Left renal pelvis (tissue), 4 donors: ENCODE measurements at places on chromosomes 1 and 21. TPM values are rescaled to one million over a fixed set of nuclear protein-coding genes. Genes with fewer than 3 reads are reported as not detected.

DNA sequence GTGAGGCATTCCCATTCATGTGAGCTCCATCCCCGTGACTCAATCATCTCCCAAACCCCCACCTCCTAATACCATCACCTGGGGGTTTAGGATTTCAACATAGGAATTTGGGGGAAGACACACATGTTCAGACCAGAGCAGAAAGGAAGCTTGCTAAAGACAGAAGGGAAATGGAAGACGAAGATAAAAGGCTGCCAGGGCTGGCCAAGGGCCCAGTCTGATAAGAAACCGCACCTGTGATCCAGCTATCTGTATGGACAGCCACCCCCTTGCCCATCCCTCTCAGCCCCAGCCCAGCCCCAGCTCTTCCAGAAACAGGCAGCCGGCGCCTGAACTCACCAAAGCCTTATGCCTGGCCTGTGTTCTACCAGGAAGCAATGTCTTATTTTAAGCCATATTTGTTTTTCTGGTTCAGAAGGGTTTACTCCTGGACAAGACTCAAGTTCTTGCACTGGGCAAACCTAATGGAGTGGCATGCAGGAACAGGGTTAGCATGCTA, 198.4 kb upstream of the VAMP3 start:
- no peak for DNase-seq

GRCh38 chr1:194644528-194644927, 1458.1 kb upstream of the B3GALT2 start:
- DNase-seq, result no peak

DNA sequence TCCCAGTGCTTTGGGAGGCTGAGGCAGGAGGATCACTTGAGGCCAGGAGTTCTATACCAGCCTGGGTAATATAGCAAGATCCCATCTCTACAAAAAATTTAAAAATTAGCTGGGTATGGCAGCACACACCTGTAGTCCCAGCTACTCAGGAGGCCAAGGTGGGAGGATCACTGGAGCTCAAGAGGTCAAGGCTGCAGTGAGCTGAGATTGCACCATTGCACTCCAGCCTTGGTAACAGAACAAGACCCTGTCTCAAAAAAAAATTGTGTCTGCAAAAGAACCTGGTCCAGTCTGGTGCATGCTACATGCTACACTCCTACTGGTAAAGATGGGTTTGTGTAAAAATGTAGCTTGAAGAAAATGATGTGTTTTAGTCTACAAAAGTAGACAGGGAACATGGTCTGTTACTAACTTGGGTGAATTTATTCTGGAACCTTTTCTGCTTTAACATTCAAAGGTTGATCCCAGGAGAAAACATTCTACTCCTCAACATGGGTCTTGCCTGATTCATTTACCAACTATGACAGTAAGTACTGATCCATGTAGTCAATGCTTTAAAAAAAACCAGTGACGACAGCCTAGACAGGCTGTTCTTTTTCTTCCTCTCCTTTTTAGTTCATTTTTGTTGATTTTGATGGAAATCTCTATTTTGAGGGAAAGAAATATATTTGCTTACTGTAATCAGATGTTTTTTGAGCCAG, 32.7 kb upstream of the ENAH start:
- no peak for DNase-seq

DNA sequence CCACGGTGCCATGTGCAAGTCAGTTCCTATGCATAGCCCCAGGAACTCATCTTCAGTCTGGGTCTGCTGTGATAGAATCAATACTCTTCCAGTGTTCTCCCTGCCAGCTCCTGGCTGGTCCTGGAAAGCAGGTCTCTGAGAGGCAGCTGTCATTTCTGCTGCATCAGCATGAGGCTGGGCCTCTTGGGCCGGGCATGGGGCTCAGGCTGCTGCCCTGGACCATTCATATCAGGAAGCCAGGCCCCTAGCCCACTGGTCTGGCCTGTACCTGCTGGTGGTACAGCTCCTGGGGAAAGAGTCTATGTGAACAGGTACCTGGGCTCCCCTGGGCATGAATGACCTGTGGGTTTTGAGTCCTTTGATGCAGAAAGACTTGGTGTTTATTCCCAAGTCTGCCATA, 173.6 kb upstream of the CSF3R start:
- DNase-seq, result no peak

DNA sequence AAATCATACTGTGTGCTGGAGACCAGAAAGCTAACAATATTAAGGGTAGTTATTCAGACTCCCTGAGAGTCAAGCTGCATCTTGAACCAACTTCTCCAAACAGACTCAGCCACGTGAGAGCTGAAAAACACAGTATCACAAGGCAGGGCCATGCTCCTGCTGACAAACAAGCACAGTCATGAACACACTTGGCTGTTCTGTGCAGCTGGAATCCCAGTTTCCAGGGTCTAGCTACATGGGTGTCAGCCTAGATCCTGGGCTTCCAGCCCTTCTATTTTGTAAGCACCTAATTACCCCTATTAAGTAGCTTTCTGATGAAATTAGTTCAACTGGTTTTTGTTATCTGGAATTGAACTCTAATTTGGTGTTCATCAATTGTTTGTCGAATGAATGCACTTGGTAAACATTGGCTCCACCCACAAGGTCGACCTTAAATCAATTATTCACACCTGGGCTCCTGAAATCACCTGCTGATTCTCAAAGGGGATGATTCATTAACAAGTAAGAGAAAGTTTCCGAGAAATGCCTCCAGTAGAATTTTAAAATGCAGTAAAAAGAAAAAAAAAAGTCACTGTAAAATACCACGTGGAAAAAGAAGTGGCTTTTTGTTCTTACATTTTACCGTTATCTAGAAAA, 179.3 kb downstream of the ZC3H11B start:
- no peak for DNase-seq

DNA sequence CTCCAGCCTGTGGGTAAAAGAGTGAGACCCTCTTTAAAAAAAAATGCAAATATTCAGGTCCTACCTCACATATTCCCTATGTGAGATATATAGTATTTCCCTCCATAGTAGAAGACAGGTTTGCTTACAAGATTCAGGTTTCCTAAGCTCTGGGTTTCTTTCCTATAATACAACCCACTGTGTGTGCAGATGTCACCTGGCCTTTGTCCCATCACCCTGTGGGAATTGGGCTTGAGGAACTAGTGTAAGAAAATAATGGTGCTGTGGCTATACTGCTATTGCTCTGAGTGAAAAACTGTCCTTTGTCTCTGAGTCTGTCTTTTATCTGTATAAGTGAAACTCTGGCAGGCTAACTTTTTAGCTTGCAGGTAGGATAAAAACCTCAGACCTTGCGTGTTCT, 13.0 kb downstream of the C1orf146 start:
- no peak for DNase-seq

DNA sequence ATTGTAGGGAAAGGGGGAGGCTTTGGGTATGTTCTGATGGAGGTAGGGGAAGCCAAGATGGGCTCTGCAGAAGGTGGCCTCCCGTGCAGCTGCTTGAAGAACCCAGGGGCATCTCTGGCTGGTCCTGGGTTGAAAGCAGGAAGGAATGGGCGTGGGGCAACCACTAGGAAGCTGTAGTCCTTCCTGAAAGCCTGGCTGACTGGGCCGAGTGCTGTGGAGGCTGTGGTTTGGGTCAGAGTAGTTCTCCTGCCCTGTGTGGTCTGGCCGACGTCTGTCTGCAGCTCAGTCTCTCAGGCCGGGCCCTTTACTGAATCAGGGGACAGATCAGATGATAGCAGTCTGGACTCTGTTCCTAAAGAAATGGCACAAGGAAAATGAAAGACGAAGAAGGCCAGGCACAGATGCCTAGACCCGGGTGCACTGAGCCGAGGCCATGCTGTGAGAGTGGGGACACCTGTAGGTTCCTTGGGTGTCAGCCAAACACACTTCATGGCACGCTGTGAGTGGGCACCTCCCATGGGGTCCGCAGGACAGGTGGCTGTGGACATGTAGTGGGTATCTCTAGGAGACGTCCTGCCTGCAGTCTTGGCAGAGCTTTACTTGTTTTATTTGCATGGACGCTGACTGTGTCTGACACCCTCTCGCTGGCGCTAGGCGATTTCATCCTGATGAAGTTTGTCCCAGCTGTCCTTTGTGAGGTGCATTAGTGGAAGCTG, 87.0 kb downstream of the POFUT2 start:
- DNase-seq, result no peak

GRCh38 chr1:60942291-60942690, 140.1 kb upstream of the NFIA start:
- no peak for DNase-seq

DNA sequence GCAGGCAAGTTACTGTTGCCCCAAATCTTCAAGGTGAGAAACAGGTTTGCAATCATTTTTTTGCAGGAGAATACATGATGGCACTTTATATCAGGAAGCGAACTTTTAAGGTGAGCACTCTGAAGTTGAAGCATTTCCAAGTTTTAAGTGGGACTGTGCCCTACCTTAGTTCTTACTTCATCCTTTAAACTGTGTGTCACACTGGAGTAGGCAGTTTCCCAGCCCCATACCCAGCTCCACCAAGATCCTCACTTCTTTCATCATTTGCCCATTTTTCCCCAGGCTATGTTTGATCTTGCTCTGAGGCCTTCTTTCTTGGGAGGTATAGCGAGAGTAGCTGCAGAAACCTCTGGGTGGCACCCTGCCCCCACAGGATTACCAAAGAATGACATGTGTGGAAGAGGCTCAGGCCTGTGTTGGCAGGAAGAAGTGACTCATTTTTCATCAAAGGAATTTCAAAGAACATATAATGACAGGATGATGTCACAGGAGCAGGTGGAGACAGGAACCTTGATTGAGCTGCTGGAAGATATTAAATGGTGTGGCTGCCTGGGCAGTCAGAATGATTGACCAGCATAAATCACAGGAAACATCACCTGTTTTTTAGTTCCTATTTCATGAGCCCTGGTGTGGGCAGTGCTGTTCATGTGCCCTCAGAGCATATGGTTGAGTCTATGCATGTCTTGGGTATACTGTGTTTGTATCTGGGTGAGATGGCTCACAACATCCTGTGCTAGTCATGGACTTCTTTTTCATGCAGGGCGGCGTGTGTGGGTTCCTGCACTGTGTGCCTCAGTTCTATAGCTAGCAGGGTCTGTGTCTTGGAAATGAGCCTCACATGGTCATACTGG, 20.8 kb upstream of the MACF1 start:
- no peak for DNase-seq

GRCh38 chr1:56331892-56332567, 247.3 kb downstream of the PLPP3 start:
- no peak for DNase-seq

C1orf87 gene
- polyA plus RNA-seq, result 0.11 TPM

OR2AK2 gene
- not detected for polyA plus RNA-seq

DISP3 gene
- polyA plus RNA-seq, result 1.0 TPM

FALEC gene
- polyA plus RNA-seq, result 0.43 TPM

HES2 gene
- 0.49 TPM for polyA plus RNA-seq

TDRD5 gene
- 3.5 TPM for polyA plus RNA-seq

SORT1 gene
- 61.4 TPM for polyA plus RNA-seq
